ENCODE measurements at places on chromosomes 1 and 21.

DNA sequence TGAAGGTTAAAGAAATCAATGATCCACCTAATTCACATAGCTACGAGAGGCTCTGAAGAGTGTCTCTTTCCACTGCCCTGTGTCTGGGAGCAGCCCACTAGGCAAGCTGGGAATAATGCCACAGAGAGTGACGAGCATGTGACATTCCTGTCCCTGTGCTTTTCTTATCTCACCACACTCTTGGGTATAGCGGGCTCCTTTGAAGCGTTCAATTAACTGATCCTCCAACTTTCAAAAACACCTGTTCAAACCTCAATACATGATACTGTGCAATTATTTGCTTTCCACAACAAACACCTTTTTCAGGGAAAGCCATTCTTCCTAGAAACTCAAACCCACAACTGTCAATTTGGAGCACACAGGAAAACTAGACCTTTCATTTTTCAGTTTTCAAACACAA is 43.4 kb downstream of the PLPP3 start:
- DNase-seq = no peak

DNA sequence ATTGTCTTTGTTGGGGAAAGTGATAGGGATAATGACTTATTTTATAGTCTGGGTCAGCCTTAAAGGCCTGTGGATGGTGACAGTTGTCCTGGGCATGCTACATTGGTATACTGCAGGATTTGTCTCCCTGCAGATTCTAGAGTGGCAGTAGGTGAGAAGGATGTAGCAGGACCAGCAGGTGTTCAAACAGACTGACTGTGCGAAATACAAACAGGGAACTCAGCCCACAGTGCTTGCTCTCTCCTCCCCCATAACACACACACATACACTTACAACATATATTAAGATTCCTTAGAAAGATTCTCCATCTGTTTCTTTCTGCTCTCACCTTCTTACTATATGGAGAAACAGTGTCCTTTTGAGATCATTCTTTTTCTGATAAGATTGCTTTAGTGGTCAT is 6.9 kb downstream of the PDE4B start:
- no peak for DNase-seq

GRCh38 chr1:206836111-206836510 is 29.3 kb upstream of the IL20 start:
- no peak for DNase-seq

GRCh38 chr1:41573785-41574713 is 89.6 kb upstream of the EDN2 start:
- DNase-seq = peak; percentile 52

DNA sequence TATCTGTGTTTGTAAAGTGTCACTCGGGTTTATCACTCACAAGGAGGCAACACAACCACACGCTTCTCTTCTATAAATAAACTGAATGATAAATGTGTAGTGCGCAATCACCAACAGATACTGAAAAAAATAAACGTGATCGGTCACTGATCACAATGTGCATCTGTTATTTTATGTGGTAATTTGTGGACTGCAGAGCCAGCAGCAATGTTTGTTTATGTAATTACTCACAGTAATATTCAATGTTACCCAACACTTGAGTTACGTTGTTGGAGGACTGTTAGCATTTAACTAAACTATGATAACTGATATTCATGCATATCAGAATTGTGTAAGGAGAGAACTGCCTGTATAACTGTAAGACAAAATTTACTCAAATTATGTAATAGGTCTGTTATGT is 129.6 kb downstream of the USH2A start:
- DNase-seq = no peak

- DNase-seq = no peak
These were observed 104.6 kb upstream of the LBR start for GRCh38 chr1:225532240-225532944.

GRCh38 chr1:66648901-66649595 is 103.2 kb upstream of the DYNLT5 start:
- DNase-seq = no peak

- no peak for DNase-seq
These were observed 75.0 kb downstream of the ATP6V1G3 start for GRCh38 chr1:198465201-198466144.

DNA sequence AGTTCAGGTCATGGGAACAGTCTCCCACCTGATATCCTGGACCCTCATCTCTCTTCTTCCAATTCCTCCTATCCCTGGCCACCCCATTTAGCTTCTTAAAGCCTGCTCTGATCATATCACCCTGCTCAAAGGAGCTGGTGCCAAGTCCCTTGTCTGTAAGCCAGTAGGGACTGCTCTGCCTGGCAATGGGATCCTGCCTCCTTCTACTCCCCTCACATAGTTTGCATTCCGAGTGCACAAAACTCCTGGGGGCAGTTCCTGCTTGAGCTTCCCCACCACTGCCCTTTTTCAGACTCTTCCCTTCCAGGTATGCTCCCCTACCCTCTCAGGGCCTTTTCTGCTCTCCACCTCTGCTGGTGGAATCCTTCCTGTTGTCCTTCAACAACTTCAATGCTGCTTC is 48.1 kb downstream of the NGF start:
- DNase-seq = no peak

DNA sequence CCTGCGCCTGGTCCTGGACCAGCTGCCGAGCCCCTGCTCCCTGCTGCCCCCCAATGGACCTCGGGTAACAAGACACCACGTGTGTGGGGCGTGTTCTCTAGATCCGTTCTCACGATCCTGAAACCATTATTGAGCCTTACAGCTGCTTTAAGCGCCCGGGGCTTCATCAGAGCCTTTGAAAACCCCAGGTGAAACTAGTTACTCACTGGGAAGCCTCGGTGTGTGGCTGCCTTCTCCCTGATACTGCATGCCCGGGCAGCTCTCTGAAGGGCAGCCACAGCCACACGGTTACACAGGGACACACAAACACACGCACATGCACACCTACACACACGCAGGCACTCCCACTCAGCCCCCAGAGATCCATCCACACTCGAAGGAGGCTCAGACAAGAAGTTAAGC is 5.3 kb downstream of the HES2 start:
- no peak for DNase-seq

DNA sequence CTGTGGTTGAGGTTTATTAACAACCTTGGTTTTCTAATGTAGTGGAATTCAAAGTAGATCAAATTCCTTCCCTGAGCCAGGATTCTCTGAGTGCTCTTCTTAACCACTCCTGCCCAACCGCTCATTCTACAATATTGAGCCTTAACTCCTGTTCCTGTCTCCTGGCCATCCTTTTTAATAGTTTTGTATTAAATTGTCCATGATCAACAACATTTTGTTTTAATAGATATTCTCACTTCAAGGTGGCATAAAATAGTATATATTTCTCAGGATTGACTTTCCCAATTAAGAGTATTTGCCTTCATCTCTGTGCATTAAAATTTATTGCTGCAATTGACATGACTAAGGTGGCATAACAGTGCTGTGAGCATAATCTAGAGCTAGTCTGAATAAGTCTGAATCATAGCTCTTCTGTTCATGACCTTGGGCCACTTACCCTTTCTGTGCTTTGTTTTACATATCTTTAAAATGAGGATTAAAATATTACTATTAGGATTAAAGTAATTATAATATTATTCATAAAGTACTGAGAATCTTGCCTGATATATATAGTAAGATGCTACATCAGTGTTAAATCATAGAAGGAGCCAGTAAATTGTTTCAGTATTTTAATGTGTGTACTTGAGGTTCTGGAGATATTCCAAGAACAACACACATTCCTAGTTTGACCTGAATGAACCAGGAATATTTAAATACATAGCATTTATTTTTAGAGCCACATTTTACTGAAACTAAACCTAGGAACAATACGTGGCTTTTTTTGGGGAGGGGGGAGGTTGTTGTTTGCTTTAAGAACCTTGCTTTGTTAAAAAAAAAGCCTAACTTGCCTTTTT is 76.4 kb downstream of the ADGRL2 start:
- DNase-seq = no peak

DNA sequence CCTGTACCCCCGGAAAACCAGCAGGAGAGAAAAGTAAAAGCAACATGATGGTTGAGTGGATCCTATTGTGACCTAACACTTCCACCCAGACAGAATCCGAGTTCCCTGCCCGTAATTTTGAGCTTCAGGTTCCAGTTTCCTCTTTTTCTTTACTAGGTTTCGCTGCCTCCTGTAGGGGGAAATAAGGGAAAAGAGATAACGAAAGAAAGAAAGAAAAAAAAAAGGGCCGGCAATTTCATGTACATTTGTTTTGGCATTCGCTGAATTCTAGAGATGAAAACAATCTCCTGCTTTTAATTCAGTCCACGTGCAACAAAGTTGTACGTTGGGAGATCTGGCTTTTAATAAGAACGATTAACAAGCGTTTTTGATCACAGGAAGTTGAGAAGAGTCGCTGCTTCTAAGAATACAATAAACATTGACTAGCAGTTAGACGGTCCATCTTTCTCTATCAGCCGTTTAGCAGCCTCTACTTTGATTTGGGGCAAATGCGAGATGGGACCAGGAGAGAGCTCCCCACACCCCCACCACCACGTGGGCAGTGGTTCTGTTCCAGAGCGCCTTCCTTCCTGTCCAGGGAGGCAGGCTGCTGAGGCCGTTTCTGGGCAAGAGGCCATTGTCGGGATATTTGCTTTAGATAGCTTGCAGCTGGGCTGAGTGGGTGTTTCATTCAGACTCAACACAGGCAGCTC is 155.9 kb upstream of the RUNX1 start:
- no peak for DNase-seq

- DNase-seq = no peak
These were observed 5.1 kb upstream of the NES start for GRCh38 chr1:156682166-156682890.

DNA sequence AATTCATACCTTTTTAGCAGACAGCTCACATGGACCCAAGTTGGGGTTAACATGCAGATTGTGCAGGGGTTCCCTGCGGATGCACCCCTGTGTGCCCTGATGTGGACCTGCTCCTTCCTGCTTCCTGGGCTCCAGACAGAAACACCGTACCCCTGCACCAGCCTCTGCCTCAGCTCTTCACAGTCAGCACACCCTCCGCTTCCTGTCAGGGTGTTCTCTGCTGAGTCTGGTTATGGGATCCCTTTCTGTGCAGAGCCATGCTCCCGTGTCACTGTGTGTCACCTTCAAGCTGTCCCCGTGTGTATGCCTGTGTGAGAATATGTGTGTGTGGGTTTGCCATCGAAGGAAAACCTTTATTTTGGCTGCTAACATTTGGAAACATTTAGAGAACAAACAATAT is 48.7 kb upstream of the KCNJ15 start:
- no peak for DNase-seq

DNA sequence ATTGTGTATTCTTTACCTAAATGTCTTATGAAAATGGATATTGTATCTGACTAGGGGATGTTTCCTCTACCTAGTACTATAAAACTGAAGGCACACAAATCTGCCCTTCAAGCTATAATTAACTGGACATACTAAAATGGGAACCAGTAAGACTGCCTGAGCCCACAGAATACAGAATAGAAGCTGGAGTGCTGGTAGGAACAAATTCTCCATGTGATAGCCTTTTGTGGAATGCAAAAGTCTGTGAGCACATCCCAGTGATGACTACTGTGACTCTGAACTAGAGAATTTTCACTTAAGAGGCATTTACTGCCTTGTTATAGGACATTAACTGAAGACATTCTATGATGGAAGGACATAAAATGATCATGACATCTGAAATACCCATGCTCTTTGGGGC is 30.3 kb downstream of the KIFAP3 start:
- no peak for DNase-seq

Data from activated CD8-positive, alpha-beta memory T cell treated with anti-CD3 and anti-CD28 coated beads for 1 hour (primary cell).